ENCODE measurements at places on chromosomes 2 and 18. TPM values are rescaled to one million over a fixed set of nuclear protein-coding genes. Genes with fewer than 3 reads are reported as not detected.

GBX2 gene
- not detected for polyA plus RNA-seq

CRYGD gene
- not detected for polyA plus RNA-seq

GRCh38 chr2:199471443-199472057 is 13.8 kb upstream of the SATB2 start:
- peak; percentile 57 for DNase-seq

DSG4 gene
- polyA plus RNA-seq, result not detected

DNA sequence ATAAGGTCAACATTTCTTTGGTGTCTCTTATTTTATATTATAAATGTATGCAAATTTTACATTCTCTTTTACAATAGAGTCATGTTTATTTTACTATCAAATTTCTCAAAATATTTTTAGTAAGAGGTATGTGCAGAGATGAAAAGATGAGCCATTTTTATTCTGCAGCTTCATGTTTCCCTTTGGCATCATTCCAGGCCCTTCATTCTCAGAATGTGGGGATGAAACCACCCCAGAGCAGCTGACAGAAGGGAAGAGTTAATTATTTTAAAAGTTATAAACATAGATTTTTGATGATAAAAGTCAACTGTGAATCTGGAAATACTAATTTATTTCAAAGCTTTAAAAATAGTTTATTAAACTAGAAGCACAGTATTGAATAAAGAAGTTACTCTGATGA is 12.8 kb upstream of the FSHR start:
- DNase-seq, result no peak

ANKRD53 gene
- polyA plus RNA-seq, result 1.3 TPM

IL37 gene
- not detected for polyA plus RNA-seq

- no peak for DNase-seq
Observed at GRCh38 chr2:187528042-187528441, 26.2 kb downstream of the TFPI start.

- no peak for DNase-seq
Observed at GRCh38 chr2:168179592-168179991, 67.8 kb downstream of the STK39 start.

DNA sequence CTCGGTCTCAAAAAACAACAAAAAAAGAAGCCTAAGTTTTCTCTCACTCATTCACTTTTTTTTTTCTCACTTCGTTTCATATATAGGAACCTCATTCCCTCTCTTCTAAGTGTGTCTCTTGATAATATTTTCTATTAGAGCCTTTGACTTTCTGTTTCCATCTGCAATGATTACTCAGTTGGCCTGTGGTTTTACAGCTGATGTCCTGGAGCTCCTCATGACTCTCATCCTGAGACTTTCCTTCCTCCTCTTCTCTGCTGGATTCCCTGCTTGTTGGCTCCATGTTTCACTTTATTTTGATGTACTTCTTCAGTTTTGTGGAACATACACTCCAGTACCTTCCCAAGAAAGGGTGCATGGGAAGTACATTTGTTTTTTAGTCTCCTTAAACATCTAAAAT is 154.2 kb upstream of the GATA6 start:
- DNase-seq, result no peak

RIF1 gene
- polyA plus RNA-seq, result 2.8 TPM

GRCh38 chr2:190088917-190089316 is 26.4 kb upstream of the MSTN start:
- peak; percentile 16 for DNase-seq

DNA sequence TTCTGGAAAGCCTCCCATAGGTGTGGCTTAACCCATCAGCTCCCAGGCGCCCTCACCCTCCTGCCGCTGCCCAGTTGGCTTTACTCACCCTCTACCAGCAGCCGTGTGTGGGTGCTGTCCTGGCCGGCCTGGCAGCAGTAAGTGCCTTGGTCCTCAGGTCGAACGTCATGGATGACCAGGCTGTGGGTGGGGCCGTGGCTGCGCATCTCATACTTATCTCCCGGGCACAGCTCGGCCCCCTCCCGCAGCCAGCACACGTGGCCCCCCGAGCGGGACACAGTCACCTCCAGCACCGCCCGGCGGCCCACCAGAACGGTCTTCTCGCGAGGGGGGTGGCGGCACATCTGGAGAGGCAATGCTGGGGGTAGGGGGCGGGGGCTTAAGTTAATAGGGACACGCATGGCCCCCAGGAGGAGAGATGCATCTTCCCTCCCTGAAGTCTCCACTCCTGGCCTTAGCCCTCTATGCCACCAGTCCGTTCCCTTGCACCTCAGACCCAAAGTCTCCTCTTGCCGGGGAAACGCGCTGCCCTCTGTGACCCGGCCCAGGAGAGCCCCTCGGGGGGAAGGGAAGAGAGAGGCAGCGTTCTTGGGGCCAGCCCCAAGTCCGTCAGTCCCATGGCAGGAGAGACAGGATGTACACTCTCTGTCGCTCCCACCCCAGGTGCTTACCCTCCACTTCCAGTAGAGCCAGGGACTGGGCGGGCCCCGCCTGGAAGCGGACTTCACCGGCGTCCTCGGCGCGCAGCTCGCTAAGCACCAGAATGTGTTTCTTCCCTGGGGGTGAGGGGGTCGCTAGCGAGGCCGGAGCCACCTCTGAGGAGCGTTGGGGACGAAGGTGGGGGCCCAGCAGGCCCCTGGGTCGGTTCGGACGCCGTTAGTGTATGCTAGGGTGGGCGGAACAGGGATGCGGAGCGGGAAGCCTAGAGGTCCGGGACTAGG is 7.9 kb downstream of the TMEM198 start:
- DNase-seq, result no peak

SLC25A52 gene
- polyA plus RNA-seq, result 0.07 TPM

GRCh38 chr2:86195808-86196387 is 636 bp upstream of the IMMT start:
- DNase-seq, result peak; percentile 62

TSPYL6 gene
- not detected for polyA plus RNA-seq
